NCI-H1417 treated with DMSO at 0.1 percent for 48 hours (cell line): ENCODE measurements at places on chromosomes 3 and 15.

DNA sequence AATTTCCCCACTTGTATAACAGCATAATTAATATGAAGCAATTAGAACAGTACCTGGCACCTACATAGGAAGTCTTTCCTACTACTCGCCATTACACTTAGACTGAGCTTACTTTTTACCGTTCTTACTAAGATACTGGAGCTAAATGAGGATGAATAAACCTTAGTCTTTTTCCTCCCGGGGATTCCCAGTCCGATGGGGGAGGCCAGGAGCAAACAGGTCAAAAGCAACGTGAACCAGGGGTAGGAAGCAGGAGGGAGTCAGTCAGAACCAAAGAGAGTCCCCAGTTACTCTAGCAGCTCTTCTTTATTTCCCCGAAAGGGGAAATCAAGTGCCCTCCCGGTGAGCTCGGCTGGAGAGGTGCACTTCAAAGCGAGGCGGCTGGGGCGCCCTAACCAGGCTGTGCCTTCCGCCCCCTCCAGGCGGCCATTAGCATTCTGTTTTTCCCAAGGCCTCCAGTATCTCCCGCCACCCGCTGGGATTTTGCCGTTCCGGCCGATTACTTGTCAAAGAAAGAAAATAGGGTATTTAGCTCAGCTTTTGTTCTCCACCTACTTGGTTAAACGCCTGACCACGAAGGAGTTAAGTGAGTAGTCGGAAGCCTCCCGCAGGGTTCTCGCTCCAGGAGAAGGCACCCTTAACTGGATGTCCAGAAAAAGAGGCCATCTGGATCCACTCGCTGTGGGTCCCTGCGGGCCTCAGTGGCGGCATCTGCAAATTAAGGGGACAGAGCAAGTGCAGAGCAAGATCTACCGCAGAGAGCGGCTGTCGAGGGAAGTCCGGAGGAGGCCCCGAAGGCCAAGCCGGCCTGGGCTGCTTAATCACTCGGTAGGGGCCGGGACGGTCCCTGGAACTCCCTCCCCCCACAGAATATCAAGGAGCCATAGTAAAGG, 6.3 kb upstream of the EOMES start:
- no peak for DNase-seq

DNA sequence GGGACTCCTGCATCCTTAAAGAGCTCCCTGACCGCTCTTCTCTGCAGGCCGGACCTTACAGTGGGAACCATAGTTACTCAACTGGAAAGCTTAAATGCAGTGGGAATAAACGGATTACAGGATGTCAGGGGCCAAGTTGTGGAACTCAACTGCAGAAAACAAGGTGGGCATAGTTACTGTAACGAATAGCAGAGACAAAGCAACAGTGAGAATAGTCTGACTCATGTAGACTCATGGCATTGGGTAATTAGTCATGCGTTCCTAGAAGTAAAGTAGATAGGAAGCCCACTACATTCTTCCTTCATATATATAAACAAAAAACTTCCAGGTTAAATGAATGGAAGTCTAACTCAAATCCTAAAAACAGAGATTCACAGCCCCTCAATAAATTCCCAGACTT, 95.5 kb upstream of the CHRNA7 start:
- DNase-seq, result no peak

DNA sequence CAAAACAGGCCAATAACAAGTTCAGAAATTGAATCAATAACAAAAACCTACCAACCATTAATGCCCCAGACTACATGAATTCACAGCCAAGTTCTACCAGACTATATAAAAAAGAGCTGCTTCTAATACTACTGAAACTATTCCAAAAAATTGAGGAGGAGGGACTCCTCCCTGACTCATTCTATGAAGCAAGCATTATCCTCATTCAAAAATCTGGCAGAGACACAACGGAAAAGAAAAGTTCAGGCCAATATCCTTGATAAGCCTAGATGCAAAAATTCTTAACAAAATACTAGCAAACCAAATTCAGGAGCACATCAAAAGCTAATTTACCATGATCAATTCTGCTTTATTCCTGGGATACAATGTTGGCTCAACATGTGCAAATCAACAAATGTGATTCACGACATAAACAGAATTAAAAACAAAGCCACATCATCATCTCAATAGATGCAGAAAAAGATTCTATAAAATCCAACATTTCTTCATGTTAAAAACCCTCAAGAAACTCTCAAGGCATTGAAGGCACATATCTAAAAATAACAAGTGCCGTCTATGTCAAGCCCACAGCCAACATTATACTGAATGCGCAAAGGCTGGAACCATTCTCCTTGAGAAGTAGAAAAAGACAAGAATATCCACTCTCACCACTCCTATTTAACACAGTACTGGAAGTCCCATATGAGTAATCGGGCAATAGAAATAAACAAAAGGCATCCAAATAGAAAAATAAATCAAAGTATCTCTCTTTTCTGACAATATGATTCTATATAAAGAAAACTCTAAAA, 573.6 kb upstream of the GRM7 start:
- no peak for DNase-seq

DNA sequence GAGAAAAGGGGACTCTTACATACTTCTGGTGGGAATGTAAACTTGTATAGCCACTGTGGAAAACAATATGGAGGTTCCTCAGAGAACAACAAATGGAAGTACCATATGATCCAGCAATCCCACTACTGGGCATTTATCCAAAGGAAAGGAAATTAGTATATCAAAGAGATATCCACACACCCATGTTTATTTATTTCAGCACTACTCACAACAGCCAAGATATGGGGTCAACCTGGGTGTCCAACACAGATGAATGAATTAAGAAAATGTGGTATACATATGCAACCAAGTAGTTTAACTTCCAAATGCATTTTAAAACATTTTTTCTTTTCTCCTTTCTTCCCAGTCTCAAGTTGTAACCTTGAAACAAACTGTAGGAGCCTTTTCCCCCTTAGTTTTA, 54.3 kb downstream of the IMPG2 start:
- no peak for DNase-seq

GRCh38 chr3:187743195-187744141, 1.8 kb downstream of the BCL6 start:
- DNase-seq, result no peak

DNA sequence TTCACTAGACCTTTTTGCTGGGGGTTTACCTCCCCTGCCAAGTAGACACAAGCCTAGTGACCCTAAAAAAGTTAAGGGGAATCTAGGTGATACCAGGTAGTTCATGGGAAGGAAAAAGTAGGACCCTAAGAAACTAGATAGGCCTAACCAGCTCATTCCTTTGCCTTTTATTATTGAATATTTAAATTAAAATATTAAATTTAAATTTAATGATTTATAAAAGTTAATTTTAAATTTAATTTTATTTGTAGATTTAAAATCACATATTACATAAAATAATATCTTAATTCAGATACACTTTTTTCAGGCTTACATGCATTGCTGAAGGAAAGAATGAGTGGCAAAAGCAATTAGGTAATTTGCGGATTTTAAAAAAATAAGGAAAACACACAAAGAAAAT, 584.9 kb downstream of the AGBL1 start:
- no peak for DNase-seq

DNA sequence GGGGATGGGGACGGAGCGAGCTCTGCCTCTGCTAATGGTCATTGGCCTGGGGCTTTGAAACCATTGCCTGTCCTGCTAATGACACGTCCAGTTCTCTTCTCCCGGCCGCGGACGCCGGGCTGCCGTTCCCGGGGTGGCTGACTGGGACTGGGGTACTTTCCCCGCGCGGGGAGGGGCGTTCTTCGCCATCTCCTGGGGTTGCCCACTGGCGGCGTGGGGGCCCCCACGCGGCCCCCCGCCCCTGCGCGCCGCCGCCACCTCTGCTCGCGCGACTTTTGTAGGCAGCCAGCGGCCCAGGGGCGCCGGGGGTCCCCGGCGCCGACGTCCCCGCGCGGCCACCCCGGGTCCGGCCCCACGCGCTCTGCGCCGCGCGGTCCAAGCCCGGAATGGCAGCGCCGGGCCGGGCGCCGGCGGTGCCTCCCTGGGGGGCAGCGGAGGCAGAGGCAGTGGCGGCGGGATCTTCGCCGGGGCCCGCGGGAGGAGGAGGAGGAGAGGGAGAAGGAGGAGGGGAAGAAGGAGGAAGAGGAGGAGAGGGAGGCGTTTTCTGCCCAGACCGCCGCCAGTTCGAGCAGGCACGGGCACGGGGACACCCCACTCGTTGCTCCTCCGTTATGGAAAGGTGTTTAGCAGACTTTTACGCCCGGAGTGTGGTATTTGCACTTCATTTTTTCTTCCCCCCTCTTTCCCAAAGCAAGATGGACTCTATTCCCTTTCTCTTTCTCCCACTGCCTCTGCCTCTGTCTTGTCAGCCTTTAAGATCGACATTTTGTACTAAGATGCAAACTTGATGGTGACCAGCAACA, 2.3 kb downstream of the BBX start:
- no peak for DNase-seq

DNA sequence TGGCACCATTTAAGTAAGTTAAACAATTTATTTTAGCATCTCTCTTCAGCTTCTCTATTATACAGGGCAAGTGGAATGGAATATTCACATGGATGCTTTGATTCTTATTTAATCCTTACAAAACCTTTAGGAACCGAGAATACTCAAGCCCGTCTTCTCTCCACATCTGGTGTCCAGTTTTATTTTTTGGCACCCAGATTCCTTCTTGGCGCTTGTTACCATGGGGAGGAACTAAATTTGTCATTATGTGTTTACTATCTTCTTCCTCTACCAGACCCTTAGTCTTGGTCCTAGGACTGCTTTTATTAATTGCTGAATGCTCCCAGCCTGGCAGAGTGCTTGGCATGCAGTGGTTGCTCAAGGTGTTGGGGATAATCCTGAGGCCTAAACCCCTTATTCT, 138.8 kb downstream of the CACNA2D3 start:
- no peak for DNase-seq

DNA sequence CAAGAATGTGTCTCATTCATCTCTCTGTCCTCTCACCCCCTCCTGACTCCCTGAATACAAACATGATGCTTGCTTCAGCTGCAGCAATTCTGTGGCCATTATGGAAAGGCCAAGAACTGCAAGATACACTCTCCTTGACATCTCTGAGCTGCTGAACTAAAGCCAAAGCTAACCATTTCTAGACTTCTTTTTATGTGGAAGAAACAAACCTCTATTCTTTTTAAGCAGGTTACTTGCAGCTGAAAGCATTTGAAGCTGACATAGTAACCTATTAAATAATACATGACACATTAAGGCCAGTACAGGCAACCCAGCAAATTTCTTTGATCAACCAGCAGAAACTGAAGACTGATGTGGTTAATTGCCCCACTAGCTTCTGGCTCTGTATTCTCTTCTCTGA, 17.5 kb downstream of the FHIT start:
- no peak for DNase-seq

- no peak for DNase-seq
Measured at GRCh38 chr3:160370987-160371857, 27.8 kb downstream of the IFT80 start.

GRCh38 chr15:47987908-47988532, 132.8 kb upstream of the SLC24A5 start:
- DNase-seq, result no peak

- DNase-seq, result no peak
Measured at GRCh38 chr15:68055224-68055705, 1.1 kb downstream of the PIAS1 start.

DNA sequence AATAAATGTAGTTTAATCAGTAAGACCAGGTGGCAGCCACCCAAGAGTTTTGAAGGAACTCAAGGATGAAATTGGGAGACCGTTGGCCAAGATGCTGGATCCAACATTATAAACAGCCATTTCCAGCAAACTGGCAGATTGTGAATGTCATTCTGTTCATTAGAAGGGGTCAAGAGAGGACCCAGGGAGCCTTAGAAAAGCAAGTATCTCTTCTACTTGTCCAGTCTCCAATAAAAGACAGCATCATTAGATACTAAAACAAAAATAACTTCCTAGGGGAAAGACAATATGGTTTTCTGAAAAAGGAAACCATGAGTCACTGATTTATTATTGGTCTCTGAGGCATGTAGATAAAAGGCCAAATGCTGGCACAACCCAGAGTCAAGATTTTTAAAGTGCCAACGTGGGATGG, 67.9 kb downstream of the GADL1 start:
- no peak for DNase-seq

DNA sequence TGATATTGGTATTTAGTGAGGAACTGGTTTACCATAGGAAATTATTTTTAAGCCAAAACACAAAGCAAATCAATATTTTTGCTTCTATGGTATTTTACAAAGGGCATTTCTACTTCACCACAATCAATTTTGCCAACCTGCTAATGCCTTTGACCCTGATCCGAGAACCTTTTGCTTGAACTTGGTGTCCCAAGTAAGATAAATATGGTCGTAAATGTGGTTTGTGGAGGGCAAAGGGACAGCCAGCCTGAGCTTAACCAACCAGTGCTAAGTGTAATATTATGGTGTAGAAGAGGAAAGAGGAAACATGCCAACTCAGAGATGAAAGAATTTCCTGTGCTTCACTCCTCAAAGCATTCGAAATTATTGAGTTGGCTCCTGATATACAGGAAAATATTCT, 148.4 kb downstream of the C3orf38 start:
- DNase-seq, result no peak

DNA sequence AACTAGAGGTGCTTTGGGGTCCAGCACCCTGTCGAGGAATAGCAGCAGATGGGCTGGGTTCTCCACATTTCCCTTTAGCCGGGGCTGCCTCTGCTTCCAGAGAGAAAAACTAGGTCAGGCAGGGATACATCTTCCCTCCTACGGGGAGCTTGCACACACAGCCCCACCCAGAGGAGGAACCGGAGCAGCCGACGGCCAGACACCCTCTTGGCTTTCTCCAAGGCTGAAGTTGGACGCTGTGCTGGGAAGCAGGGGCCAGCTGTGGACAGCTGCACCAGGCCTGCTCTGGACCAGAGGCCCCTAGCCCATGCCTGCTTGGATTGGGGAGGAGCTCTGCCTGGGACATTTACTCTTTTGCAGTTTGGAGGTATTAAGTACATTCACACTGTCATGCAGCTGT, 44.7 kb upstream of the NR2C2 start:
- no peak for DNase-seq

GRCh38 chr3:27486336-27486735, 2.2 kb upstream of the SLC4A7 start:
- DNase-seq, result no peak

DNA sequence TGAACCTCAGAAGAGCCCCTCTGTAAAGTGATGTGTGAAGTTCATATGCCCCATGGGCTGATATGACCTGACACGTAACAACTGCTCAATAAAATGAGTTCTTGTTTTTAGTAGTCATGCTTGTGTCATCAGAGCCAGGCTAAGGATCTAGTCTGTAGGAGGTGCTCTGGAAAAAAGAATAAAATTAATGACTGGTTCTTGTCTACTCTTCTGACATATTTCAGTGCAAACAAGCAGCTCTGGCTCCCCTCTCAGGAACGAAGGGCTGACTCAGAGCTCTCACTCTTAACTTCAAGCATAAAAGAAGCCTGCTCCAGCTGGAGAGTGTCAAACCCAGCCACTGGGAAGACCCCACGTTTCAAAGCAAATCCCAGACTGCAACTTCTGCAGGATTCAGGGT, 77.0 kb downstream of the LRIG1 start:
- no peak for DNase-seq

GRCh38 chr3:193822492-193823212, 229.6 kb downstream of the OPA1 start:
- DNase-seq, result no peak
